CD4-positive, alpha-beta T cell treated with Interleukin-17A for 1 hour (primary cell): ENCODE measurements at places on chromosomes 6 and 20.

DNA sequence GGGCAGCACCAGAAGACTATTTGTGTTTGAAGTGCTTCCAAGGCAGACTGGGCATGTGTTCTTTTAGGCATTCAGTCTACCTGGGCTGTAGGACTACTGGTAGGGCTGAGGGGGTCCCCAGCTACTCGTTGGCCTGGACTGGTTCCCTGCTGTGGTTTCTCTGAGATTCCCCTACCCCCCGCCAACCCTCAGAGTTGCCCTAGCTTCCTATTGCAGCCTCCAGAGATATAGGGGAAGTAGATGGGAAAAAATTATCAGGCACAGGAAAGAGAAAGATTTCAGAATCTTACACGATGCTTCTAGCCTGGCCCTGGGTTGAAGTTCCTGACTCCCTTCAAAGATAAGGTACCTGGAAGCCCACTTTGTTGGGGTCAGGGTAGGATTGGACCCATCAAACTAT, 22.5 kb downstream of the BRPF3 start:
- no peak for DNase-seq

DNA sequence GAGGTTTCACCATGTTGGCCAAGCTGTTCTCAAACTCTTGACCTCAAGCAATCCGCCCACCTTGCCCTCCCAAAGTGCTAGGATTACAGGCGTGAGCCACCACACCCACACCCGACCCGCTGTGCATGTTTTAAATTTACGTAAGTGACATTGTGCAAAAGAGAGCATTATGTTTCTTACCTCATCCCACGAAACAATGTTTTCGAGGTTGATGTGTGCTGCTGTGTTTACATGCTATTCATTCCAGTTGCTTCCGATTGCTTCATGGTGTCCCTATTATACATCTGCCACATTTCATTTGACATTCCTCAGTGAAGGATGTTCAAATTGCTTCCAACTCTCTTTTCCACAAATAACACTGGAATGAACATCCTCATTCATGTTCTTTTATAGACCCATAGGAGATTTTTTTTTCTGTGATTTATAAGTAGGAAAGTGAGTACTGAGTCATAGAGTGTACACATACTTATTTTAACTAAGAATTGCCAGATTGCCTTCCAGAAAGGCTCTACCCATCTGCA, 403.9 kb upstream of the JARID2 start:
- no peak for DNase-seq

DNA sequence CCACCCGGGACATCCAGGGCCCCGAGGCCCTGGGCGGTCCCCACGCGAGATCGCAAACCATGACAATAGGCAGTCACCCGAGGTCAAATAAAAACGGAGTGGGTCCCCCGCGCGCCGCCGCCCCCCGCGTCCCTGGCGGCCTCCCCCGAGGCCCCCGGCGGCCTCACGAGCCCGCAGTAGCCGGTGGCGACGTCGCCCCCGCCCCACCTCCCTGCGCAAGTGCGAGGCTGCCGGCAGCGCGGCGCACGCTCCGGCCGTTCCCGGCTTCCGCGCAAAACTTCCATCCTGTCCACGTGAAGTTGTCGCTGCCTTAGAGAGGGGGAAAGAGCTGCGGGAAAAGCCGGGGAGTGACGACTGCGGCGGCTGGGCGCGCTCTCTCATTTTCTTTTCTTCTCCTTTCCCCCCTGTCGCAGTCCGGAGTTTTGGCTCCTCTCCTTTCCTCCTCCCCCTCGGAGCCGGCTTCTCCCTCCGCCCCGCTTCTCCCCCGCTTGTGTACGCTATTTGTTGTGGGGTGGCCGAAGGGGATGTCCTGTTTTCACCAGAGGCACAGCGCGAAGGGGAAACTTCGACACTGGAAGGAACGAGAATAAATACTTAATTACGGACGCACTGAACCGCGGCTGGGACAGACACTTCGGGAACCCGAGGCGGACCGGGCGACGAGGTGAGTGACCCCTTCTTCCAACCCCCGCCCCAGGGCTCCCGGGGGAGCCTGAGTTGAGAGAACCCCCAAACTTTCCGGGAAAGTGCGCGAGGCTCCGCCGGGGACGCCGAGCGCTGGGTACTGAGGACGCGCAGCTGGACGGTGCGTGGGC, at the start of gene EYA4:
Gene EYA4, plus strand, starts transcription at position 272 of the 815 bp plus-strand sequence. CDS start 33,424 bp downstream, outside the sequence.
- no peak for DNase-seq

DNA sequence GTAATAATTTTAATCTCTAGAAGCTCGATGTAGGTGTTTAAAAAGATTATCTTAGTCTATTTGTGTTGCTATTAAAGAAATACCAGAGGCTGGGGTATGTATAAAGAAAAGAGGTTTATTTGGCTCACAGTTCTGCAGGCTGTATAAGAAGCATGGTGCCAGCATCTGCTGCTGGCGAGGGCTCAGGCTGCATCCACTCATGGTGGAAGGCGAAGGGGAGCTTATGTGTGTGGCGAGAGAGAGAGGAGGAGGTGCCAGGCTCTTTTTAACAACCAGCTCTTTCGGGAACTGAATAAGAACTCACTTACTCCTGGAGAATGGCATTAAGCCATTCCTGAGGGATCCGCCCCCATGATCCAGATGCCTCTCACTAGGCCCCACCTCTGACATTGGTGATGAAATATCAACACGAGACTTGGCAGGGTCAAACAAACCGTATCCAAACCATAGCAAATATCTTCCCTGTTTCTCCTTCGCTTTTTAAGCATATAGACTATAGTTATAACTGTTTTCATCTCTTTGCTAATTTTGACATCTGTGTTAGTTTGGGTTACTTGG, 24.5 kb downstream of the CHMP4B start:
- DNase-seq, result no peak

DNA sequence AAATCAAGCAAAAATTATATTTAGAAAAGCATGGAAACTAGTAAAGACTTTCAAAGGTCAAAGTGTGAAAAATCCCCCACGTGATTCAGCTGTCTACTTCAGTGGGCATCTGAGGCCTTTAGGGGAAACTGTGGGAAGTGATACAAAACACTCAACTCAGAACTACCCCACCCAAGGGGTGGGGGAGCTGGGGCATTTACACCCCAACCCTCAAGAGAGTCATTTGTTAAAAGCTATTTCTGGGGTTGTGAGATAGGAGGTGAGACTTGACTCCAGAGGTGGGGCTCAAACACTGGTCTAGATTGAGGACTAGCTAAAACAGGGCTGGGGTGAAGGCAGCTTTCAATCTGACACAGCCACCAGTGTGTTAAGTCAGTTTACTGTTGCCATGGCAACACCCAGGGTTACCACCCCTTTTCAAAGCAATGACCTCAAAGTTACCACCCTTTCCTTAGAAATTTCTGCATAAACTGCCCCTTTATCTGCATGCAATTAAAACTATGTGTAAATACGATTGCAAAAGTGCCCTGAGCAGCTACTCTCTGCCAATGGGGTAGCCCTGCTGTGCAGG, 9.9 kb upstream of the GTSF1L start:
- DNase-seq, result peak; percentile 30

DNA sequence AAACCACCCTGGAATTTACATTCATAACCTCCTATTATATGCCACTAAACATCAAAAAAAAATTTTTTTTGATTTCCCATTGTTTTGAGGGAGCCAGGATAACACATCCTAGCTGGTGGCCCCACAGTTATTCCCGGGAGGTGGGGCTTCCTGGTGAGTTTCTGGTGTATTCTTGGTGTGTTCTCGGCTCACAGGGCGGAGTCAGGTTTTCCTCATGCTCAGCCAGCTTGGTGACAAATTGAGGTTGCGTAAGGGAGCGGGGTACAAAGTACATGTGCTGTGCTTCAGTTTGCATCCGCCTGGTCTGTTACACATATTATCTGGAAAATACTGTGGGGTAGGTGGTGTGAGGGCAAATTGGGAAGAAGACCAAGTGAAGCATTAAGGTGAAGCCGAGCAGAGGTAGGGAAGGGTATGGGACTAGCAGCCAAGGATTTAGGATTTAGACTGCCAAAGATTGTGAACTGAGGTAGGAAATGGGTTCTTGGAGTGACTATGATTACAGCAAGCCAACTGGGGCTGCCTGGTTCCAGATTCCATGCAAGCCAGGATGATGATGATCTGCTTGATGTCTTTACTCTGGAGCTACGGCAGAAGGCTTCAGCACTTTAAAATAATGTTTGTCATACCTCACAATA, 46.2 kb upstream of the EEF1A1 start:
- no peak for DNase-seq

- no peak for DNase-seq
These were observed 57.0 kb downstream of the RNF144B start for GRCh38 chr6:18444111-18444510.
